ENCODE measurements at places on chromosomes 11 and 22.

DNA sequence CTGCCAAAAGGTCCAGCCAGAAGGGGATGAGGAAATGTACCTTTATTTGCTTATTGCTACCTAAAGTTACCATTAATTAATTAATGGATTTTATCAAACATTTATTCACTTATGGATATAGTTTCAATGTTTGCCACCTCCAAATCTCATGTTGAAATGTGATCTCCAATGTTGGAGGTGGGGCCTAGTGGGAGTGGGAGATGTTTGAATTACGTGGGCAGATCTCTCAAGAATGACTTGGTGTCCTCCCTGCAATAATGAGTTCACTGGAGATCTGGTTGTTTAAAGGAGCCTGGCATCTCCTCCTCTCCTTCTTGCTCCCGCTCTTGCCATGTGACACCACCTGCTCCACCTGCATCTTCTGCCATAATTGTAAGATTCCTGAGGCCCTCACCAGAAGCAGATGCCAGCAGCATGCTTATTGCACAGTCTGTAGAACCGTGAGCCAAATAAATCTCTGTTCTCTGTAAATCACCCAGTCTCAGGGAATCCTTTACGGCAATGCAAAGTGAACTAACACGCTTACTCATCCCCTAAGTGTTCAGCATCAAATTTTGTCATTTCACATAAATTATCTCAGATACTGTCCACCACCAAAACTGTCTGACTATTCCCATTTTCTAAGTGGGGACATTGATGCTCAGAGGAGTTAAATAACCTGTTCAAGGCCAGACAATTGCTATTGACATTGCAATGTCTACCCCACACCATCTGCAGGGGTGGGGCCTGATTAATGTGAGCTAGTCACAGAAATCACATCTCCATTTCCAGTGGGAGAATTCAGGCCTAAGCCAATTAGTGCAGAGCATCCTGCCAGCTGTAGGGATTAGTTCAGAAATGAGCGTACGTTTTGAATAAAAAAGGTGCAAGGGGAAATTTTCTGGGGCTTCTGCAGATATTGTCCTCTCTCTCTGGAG lies 51.6 kb upstream of the SYN3 start:
- no peak for DNase-seq

DNA sequence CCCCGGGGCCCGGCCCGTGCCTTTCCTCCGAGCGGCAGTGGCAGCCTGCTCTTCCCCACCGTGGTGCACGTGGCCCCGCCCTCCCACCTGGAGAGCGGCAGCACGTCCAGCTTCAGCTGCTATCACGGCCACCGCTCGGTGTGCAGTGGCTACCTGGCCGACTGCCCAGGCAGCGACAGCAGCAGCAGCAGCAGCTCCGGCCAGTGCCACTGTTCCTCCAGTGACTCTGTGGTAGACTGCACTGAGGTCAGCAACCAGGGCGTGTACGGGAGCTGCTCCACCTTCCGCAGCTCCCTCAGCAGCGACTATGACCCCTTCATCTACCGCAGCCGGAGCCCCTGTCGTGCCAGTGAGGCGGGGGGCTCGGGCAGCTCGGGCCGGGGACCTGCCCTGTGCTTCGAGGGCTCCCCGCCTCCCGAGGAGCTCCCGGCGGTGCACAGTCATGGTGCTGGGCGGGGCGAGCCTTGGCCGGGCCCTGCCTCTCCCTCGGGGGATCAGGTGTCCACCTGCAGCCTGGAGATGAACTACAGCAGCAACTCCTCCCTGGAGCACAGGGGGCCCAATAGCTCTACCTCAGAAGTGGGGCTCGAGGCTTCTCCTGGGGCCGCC lies 11.9 kb downstream of the C22orf31 start:
- no peak for DNase-seq

GRCh38 chr11:119592642-119593041 lies 136.4 kb downstream of the NECTIN1 start:
- peak; percentile 78 for DNase-seq

DNA sequence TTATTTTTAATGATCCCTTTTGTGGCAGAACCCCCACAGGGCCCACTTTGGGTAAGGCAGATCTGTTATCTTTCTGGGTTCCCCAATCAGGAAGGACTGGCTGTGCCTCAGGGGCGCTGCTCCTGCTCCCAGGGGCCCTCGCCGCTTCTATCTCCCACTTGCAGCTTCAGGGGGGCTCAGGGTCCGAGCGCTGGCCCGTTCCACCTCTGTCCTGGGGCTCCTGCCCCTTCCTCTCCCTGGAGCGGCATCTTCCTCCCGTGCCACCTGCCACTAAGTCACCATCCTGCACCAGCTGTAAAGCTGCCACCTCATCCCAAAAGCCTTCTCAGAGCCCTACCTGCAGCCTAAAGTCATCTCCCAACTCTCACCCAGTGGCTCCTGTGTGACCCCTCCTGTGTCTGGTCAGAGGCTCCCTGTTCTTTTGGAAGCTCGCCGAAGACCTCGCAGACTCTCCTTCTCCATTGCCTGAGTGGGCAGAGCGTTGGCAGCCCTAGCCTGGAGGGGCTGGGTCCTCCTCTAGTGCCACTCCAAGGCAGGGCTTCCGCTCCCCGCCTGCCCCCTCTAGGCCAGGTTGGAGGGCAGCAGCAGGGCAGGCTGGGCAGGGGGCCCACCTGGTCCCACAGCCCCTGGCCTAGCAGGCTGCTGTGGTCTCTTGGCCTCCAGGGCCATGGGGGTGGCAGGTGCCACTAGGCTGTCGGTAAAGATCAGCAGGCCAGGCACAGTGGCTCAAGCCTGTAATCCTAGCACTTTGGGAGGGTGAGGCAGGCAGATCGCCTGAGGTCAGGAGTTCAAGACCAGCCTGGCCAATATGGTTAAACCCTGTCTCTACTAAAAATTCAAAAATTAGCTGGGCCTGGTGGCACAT lies 106.7 kb downstream of the MORC2 start:
- no peak for DNase-seq

- DNase-seq, result no peak
Observed at GRCh38 chr11:64537876-64538275, 53.1 kb upstream of the SLC22A12 start.

- DNase-seq, result no peak
Observed at GRCh38 chr11:65147352-65148075, 13.2 kb upstream of the SYVN1 start.

DNA sequence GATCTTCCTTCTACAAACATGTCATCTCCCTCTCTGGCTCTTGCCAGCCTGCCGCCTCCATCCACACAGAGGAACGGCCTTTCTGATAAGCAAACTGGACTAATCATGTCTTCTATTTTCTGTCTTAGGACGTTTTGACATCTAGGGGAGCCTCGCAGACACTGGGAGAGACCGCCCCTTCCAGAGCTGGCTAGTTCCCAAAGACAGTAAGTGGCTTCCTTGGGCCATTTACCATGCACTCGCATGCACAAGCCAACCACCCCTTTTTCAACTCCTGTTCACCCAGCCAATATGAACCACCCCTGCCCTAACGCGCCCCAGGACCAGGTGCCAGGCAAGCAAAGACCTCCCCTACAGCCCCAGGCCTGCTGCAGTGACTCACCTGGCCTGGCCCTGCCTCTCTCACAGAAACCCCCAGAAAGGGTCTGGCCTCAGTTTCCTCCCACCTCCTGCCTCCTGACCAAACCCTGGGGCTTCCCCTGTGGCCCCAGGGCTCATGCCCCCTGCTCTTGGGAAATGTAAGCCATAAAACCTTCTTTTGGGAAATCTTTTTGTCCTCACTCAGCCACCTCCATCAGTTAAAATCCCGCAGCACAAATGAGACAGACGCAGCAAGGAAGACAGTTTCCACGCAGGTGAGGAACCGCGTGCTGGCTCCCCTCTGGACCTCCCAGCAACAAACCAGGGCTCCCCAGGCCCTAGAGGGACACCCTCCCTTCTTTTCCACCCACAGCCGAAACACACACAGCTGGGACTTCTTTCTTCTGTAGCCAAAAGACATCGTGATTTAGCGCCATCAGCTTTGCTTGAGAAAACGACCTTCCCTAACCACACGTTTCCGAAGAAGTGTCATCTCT lies 38.5 kb downstream of the SHANK2 start:
- no peak for DNase-seq

DNA sequence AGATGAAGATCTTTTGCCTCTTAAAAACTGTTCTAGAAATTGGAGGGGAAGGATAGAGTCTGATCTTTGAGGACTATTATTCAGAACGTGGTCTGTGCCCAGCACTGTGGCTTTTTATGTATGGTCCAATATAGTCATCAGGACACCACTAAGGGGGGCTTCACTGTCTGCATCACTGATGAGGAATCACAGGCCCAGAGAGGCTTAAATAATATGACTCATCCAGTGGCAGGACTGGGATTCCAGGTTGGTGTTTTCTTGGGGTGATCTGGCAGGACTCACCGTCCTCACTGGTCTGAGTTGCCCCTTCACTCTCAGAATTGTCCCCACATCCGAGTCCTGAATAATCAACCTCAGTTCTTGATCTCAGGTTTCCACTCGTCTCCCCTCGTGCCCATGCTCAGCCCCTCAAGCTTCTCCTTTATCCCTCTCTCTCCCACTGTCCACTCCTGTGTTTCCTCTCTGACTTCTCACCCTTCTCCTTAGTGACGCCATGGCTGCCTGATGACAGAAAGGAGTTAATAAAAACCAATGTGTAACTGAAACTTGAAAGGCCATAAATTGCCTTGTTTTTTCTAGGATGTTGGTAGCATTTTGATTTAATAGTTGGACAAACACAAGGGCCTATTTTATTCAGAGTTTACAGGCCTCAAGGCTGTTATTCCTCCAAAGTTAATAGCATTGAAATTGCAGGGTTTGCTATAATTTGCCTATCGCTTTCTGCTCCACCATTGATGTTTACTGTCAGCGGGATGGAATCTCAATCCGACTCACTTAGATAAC lies 95.7 kb upstream of the NNMT start:
- DNase-seq, result no peak

- no peak for DNase-seq
Observed at GRCh38 chr22:24681236-24681635, 78.2 kb downstream of the GGT1 start.

GRCh38 chr11:3775736-3776406 lies 21.5 kb downstream of the NUP98 start:
- peak; percentile 77 for DNase-seq

DNA sequence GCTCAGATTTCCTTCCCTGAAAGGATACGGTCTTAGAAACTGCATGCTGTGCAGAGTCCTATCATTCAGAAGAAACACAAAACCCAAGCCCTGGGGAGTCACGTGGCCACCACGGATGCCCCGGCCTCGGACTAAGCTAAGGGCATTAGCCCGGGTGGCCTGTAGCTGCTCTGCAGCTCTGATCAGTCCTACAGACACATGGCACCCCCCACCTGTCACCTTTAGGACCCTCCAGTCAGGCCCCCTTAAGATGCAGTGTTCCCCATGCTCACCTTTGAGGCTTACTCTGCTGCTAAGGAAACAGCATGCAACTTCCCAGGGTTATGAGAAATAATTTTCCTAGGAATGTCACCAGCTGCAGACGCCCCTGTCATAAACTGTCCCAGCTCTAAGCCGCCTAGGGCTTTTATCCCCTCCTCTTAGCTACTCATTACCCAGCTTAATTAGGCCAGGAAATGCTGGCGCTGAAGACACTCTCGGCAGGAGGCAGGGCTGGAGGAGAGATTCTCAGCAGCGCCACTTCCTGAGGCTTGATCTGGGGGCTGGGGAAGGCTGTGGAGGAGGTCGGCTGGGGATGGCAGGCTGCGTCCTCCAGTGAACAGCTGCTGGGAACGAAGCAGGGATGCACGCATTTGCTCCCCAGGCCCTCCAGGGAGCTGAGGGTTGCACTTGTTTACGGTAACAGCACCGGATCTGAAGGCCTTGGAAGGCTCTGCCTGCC lies 47.2 kb upstream of the ADA2 start:
- DNase-seq, result peak; percentile 75

DNA sequence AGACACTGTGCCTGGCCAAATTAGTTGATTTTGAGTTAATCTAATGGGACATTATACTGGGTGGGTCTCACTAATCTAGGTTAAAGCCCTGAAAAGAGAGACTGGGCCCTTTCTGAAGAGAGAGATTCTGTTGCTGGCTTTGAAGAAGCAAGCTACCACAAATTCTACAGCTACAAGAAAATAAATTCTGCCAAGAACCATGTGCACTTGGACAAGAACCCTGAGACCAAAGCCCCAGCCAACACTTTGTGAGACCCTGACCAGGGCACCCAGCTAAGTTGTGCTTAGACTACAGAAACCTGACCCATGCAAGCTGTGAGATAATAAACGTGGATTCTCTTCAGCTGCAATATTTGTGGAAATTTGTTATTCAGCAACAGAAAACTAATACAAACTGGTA lies 20.1 kb upstream of the SPON1 start:
- DNase-seq, result no peak

GRCh38 chr11:24496736-24497725 lies at the start of gene LUZP2:
Gene LUZP2, plus strand, starts transcription at chr11:24497053.
- DNase-seq, result peak; percentile 53

DNA sequence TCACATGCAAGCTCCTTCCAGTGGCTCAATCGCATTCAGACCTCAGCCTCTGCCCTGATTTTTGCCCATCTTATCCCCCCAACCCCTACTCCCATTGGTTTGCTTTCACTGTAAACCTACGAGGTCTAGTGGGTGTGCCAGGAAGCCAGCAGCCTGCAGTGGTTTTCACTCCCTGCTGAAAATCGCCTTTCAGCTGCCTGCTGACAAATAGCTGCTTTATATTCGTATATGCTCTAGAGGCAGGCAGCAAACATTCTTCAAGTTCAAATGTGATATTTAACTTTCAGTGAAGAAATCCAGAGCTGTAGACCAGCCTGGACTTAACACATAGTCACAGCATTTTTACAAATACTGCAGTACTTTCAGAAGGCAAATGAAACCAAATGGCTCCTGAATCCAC lies 92.8 kb upstream of the APOA1 start:
- peak; percentile 52 for DNase-seq

- DNase-seq, result no peak
Observed at GRCh38 chr22:40512426-40513136, 123.9 kb downstream of the MRTFA start.

DNA sequence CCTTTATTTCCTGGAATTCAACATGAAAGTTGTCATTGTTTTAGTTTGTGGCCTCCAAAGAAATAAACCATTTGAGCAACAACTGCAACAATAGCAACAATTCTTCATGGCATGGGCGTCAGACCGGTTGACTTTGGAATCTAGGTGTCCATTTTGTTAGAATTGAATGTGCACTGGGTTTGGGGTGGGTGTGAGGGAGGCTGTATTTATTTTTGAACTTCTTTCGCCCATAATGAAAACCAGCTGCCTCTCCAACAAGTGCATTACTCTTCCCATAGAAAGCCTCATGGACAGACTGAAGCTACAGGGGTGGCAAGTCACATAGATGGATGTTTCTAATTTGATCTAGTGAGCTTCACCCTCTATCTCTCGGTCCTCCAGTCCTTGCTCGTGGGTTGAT lies 85.4 kb downstream of the ADAMTS15 start:
- no peak for DNase-seq

GRCh38 chr11:71210861-71211260 lies 41.5 kb downstream of the SHANK2 start:
- DNase-seq, result no peak

DNA sequence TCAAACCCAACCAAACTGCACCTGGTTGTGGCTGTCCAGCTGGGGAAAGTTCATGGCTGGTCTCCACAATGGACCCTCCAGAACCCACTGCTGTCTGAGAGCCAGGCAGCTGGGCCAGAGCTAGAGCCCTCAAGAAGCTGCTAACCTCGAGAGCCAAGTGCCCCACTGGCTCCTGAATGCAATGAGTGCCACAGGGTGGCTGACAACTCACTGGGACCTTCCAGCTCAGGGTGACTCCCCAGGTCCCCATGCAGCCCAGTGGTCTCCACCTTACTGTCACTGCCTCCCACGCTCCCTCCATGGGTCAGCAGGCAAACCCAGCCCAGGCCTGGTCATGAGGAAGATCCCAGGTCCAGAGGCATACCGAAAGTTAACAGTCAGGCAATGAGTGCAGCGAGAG lies 8.0 kb upstream of the CHST1 start:
- DNase-seq, result no peak
